ENCODE measurements at places on chromosomes 7 and 10.

- ATAC-seq, result no peak
These were observed 88.7 kb upstream of the KCTD7 start for GRCh38 chr7:66539902-66540375.

DNA sequence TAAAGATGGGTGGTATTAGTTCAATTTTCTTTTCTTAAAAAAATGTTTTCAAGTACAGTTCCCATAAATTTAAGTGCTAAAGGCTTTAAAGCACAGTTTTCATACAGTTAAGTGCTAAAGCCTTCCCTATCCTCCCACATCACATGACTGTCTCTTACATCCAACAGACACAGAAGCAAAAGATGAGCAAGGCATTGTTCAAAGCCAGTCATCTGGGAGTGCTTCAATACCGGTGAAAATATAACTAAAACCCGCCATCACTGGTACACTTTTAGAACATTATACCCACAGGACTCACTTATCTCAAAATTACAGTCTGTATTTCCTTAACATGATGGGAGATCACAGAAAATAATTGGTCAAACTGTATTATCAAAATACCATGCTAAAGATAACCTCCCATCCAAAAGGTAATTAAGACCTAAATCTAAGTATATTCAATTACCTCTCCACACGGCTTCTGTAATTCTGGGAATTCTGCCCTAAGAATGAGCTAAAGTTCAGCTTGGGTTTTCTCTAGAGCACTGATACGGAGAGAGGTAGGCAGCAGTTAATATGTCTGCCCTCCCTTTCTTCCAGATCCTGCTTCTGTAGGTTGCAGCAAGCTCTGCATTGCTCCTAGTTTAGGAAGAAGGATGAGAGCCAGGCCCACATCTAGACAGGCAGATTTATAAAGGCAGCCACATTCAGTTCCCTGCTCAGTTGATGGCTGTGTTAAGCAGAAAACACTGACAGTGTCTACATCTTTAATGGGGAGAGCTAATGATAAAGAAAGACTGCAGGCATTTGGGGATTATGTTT is 474.8 kb upstream of the PFKP start:
- ATAC-seq, result no peak

DNA sequence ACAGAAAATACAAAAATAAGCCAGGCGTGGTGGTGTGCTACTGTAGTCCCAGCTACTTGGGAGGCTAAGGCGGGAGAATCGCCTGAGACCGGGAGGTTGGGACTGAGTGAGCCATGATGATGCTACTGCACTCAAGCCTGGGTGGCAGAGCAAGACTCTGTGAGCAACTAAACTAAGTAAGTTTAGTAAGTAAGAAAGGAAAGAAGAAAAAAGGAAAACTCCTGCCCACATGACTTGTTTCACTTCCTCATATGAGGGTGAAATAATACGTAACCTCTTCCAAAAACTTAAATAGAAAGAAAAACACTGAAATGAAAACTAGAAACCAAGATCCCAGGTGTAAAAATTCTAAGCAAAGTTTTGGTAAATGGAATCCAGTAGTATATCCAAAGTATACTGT is 79.6 kb downstream of the LARP4B start:
- ATAC-seq, result peak; percentile 87

- no peak for ATAC-seq
These were observed 323.3 kb upstream of the ZNF32 start for GRCh38 chr10:43971981-43972380.

DNA sequence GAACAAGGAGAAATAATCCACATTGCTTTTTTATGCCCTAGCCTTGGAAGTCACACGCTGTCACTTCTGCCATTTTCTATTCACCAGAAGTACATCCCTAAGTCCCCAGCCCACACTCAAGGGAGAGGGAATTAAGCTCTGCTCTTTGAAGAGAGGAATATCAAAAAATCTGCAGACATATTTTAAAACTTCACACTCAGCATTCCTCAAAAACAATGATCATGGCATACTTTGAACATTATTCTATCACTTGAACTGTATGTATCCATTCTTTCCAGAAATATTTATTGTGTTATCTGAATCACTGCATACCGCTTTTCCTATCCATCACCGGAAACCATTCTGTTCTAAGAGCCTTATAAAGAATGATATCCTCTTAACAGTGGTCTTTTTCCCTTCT is 9.4 kb downstream of the ABCC2 start:
- no peak for ATAC-seq

GRCh38 chr7:29587195-29587808 is 23.7 kb downstream of the PRR15 start:
- ATAC-seq, result no peak

DNA sequence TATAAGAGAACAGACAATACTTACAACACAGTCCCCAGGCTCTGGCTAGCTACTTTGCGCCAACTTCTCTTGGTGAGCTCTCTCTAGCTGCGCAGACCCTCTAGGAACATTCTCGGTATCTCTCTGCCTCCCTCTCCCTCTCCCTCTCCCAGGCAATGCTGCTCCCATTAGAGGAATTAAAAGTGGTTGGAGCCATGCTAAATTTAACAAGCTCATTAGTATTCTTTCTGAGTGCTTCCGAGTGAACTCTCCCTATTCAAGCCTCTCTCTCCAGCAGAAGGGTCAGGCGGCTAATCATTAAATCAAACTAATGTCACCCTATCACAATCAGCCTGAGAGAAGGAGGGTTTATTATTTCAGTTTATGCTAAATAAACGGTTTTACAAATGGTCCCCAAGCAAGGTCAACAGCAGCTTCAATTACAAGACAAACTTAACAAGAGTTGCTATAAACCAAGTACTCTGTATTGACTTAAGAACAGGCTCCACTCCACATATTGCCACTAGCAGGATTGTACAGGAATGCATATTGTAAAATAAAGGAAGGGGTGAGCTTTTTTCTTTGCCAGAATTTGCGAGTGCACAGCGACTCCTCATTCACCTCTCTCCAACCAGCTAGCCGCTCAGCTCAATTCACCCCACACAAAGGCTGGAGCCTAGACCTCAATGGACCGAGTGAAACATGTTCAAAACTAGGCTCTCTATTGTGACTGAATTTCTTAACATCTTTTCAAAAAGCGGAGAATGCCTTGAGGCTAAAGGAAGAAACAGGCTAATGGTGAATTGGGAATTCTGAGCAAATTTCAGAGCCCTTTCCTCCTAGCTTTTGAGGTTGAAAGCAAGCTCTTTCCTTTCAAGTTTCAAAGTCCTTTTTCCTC is 84.4 kb downstream of the GLI3 start:
- no peak for ATAC-seq

- ATAC-seq, result no peak
These were observed 261.5 kb upstream of the KLF14 start for GRCh38 chr7:130995252-130996081.

DNA sequence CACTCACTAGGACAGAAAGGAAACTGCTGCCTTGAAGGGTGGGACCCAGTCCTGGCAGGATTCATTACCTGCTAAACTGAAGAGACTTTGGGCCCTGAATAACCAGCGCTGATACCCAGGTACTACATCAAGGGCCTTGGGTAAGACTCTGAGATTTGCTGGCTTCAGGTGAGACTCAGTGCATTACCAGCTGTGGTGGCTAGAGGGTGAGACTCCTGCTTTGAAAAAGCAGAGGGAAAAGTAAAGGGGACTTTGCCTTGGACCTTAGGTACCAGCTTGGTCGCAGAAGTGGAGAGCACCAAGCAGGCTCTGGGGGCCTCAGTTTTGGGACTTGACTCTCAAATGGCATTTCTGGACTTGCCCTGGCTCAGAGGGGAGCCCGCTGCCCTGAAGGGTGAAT is 673.3 kb downstream of the NXPH1 start:
- no peak for ATAC-seq

- no peak for ATAC-seq
These were observed 50.8 kb upstream of the ZNF680 start for GRCh38 chr7:64613653-64614052.

- no peak for ATAC-seq
These were observed 24.6 kb downstream of the NT5C2 start for GRCh38 chr10:103168438-103168837.

GRCh38 chr10:98074315-98074911 is 44.0 kb upstream of the CRTAC1 start:
- ATAC-seq, result no peak

DNA sequence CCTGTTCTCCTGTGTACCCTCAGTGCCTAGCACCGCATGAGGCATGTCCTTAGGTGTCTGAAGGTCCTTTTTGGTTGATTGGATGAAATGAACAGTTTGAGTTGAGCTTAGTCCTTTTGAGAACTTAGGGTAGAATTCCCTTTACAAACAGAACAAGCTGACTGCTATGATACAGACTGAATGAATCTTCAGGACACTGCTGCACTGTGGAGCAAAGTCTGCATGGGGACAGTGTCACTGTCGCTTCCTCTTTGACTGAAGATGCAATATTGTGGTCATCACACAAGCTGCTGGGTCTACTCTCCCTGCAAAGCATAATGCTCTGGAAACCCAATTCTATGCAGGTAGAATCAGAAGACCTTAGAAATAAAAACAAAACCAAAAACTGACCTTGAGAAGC is 8.6 kb upstream of the PLAU start:
- no peak for ATAC-seq

GRCh38 chr10:91012502-91012901 is 91.6 kb upstream of the ANKRD1 start:
- ATAC-seq, result no peak

DNA sequence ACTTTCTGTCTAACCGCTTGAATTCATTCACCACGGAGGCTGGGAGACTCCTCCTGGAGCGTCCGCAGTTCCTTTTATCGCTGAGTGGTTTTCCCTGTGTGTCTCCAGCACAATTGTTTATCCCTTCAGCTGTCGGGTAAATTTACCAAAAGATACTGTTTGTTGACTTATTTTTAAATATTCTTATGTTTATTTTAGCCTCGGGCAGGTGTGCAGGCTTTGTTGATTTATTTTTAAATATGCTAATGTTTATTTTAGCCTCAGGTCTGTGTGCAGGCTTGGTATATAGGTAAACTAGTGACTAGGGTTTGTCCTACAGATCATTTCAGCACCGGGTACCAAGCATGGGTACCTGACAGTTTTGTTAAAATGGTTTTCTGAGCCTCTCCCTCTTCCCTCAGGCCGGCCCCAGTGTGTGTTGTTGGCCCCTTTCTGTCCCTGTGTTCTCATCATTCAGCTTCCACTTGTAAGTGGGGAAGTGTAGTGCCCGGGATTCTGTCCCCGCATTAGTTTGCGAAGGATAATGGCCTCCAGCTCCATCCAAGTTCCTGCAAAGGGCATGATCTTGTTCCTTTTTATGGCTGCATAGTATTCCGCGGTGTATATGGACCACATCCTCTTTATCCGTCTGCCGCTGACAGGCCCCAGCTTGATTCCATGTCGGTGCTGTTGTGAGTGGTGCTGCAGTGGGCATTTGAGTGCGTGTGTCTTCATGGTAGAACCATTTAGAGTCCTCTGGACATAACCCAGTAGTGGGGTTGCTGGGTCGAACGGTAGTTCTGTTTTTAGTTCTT is 5.3 kb downstream of the GET4 start:
- ATAC-seq, result no peak

- no peak for ATAC-seq
These were observed 7.9 kb upstream of the RALA start for GRCh38 chr7:39615350-39615975.

GRCh38 chr7:118369987-118370386 is 145.5 kb downstream of the ANKRD7 start:
- ATAC-seq, result no peak

DNA sequence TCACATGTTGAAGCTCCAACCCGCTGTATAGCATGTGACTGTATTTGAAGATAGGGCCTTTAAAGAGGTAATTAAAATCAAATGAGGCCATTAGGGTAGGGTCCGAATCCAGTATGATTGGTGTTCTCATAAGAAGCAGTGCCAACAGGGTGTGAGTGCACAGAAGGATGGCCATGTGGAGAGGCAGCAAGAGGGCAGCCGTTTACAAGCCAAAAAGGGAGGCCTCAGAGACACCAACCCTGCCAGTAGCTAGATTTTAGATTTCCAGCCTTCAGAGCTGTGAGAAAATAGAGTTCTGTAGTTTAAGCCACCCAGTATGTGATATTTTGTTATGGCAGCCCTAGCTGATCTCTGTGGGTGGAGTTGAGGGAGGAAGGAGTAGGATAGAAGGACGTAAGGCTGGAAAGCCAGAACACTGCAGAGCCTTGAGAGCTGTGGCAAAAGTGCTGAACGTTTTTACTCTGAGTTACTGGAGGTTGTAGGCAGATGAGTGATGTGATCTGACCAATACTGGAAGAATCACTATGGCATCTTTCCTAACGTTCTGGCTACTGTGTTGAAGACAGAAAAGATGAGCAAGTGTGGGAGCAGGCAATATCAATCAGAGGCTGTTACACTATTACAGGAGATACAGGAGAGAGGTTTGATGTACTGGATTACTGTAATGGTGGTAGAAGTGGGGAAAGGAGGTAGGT is 334.9 kb downstream of the ELMO1 start:
- no peak for ATAC-seq

DNA sequence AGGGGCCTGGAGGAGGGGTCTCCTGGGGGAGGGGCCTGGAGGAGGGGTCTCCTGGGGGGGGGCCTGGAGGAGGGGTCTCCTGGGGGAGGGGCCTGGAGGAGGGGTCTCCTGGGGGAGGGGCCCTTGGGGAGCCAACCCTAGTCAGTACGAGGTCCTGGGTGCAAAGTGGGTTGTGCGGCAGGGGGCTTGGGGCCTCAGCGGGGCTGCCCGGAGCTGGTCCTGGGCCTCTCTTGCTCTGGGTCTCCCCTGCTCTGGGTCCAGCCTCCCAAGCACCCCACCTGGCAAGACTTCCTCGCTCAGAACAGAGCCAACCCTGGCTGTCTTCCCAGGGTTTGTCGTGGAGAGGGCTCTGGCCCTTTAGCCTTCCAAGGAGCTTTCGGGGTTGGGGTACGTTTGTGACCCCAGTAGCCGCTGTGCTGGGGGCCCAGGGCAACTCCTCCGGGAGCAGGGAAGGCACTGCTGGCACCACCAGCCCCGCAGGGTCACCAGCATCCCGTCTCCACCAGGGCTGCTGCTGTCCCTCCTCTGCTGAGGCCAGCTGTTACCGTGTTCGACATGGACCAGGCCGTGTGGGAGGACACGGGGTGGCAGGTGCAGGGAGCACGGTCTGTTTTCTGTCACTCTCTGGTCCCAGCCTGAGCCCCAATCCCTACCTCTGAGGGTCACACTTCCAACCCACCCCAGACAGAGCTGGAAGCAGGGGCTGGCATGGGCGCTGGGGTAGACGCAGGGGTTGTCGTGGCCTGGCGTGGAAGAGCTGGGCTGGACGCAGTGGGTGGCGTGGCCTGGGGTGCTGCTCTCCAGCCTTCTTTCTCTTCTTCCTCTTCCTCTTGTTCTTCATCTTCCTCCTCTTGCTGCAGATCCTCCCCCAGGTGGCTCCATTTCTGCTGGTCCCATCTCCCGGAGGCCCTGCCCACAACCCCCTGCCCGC is 22.8 kb downstream of the PWWP2B start:
- no peak for ATAC-seq

GRCh38 chr7:37391791-37392672 is 56.6 kb downstream of the ELMO1 start:
- ATAC-seq, result peak; percentile 79

DNA sequence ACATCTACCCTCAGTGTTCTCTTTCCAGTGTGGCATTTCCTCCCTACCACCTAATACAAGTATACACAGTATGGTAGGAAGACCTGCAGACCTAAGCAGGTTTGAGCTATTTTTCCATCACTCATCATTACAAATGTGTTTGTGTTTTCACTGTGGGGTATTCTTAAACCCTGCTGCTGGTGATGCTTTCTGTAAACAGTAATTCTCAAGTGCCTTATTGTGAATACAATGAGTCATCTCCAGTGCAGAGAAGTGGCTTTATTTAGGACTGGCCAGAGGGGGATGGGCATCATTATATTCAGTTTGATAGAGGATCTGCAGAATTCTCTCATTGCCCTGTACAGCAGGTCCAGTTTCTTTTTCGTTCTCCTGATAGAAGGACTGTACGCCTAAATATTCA is 63.7 kb downstream of the GRM8 start:
- no peak for ATAC-seq

- peak; percentile 35 for ATAC-seq
These were observed 584.0 kb upstream of the MKI67 start for GRCh38 chr10:128710098-128710797.

Data from stimulated activated memory B cell treated with anti-CD40 and anti-IgM and Interleukin-4, amounts not matched to agents 10 μg/mL and 1 μg/mL and 100 μg/mL, for 72 hours (primary cell).